IPS DF 6.9 (cell line): ENCODE measurements at places on chromosomes 6 and 20.

GRCh38 chr20:8414586-8415274, 282.7 kb downstream of the PLCB1 start:
- no peak for DNase-seq

DNA sequence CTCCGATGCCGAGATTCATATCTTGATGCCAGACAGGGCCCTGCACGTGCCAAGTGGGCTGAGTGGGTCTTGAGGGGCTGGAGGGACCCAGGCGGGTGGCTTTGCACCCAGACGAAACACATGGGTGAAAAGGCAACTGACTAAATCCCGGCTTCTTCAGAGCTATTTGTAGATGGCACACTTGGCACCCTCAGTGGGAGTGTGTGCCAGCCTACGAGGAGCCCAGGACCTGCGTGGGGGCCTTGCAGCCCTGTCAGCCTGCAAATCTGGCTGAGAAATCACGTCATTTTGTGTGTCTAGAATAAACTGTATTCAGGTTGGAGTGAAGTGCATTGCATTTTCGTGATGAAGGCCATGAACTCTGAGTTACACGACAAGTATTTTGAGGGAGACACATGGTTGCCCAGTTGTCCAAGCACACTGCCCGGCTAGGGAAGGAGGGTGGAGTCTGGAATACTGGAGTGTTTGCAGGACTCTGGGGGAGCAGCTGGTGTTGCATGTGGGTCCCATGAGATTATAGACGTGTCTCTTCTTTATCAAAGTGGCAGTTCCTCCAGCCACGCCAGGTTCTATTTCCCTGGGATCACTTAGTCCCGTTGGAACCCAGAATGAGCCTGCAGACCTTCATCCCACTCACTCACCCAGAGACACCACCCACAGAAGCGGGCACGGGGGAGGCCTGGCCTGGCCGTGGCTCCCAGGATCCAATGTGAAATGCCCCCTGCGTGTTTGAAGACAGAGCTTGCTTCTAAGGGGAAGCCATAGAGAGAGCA, 60.2 kb downstream of the DLL1 start:
- DNase-seq: no peak

- DNase-seq: no peak
Observed at GRCh38 chr6:105359419-105360370, 43.2 kb downstream of the PREP start.

- no peak for DNase-seq
Observed at GRCh38 chr20:18391686-18392085, 75.1 kb downstream of the DZANK1 start.

- DNase-seq: no peak
Observed at GRCh38 chr6:131875647-131876046, 67.8 kb downstream of the ENPP1 start.

GRCh38 chr20:1920252-1920651, 25.0 kb downstream of the SIRPA start:
- no peak for DNase-seq

DNA sequence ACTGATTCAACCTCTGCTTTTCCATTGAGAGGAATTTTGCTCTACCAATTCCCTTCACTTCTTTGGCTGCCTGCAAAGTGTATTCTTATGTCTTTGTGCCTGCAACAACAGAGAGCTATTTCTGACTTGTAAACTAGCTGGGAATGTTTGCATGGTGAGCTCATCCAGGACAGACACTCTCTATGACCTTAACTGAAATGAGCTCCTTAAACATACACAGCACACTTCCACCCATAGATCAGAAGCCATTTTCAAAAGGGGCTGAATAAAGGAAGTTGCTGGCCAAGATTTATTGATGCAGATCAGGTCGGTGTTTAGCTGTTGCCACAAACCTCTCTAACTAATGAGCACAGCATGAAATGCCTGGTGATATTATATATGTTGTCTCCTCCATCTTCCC, 377.7 kb downstream of the BTBD9 start:
- DNase-seq: no peak

DNA sequence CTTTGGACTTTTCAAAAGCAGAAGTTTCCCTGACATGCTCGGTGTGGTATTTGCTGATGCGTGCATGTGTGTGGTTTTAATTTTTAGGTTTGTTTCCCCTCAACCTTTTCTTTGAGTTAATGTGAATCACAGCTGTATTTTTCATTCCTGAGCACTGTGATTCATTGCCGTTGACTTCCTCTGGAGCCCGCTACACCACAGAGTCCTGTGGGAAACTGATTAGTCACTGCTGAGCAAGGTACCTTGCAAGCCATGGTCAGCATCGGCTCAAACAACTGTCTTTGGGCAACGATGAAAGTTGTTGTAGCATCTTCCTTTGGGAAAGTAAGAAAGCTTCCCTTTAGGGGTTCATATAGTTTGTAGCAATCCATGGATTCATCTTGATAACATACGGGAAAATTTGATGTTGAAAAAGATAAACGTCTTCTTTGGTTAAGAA, 57.5 kb downstream of the RIN2 start:
- no peak for DNase-seq

DNA sequence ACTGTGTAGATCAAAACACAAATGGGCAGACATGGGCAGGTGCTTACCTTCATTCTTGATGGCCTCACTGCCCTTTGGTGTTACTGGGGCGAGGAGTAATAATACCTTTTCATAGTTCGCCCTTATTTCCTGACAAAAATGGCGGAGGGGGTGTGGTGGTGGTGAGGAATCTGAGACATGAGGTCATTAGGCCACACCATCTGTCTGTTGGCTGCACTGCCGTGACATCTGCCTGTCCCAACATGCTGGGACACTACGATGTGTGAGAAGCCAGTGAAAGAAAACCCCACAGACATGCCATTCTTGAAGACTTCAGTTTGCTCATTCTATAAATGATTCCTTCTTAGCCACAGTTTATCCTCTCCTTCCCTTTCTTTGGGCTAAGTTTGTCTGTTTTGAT, 13.4 kb upstream of the MAPRE1 start:
- DNase-seq: no peak

DNA sequence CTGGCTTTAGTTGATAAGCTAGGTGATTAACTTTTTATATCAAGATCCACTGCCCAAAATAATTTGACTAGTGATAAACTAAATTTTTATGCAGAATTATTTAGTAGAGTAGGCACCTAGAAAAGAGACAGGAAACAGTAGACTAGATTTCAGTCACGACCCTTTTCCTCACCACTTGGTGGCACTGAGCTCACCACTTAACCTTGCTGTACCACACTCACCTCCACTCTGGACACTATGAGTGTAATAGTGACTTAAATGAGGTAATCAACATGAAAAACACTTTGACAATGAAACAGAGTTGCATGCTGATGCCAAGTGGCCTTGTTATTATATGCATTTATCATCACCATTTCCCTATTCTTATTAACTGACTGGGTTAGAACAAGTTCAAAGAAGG, 730.4 kb downstream of the KIF16B start:
- no peak for DNase-seq

GRCh38 chr20:61994546-61994945, 71.1 kb downstream of the TAF4 start:
- DNase-seq: no peak

- no peak for DNase-seq
Observed at GRCh38 chr20:25226433-25227316, 21.2 kb upstream of the PYGB start.

- DNase-seq: no peak
Observed at GRCh38 chr6:127458817-127459216, 372 bp downstream of the KIAA0408 start.

DNA sequence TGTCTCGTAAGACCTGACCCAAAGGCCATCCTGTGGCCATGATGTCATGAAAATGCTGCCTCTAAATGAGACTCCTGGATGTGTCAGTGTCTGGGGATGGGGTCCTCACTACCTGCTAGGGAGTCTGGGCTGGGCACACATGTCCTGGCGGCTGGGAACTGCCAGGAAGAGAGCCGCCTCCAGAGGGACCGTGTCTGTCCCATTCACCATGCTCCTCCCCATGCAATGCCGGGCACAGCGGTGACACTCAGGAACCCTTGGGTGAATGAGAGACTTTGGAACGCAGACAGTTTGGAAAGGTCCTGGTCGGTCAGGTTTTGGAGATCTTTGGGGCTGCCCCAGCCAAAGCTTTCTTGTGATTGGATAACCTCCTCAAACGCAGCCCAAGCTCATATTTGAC, 40.1 kb upstream of the GTSF1L start:
- DNase-seq: no peak

- no peak for DNase-seq
Observed at GRCh38 chr20:58647796-58648501, 3.1 kb upstream of the STX16 start.

DNA sequence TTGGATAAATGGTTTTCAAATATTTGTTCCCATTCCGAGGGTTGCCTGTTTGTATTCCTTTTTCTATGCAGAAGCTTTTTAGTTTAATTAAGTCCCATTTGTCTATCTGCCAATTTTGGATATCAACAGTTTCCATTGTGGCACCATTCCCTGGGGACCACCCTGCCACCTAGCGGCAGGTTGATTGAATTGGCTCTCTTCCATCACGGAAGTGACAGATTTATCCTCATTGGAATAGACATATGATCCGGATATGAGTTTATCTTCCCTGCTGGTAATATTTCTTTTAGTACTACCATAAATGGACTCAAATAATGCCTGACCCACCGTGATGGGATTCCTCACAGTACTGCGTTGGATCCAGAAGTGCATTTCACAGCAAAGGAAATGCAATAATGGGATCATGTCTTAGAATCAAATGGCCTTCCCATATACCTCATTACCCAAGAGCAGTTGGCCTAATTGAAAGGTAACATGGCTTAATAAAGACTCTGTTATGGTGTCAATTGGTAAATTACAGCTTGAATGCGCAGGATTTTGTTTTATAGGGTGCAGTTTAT, 327.0 kb downstream of the BMP2 start:
- no peak for DNase-seq
